ENCODE measurements at places on chromosomes 12 and 14. TPM values are rescaled to one million over a fixed set of nuclear protein-coding genes. Genes with fewer than 3 reads are reported as not detected.

DNA sequence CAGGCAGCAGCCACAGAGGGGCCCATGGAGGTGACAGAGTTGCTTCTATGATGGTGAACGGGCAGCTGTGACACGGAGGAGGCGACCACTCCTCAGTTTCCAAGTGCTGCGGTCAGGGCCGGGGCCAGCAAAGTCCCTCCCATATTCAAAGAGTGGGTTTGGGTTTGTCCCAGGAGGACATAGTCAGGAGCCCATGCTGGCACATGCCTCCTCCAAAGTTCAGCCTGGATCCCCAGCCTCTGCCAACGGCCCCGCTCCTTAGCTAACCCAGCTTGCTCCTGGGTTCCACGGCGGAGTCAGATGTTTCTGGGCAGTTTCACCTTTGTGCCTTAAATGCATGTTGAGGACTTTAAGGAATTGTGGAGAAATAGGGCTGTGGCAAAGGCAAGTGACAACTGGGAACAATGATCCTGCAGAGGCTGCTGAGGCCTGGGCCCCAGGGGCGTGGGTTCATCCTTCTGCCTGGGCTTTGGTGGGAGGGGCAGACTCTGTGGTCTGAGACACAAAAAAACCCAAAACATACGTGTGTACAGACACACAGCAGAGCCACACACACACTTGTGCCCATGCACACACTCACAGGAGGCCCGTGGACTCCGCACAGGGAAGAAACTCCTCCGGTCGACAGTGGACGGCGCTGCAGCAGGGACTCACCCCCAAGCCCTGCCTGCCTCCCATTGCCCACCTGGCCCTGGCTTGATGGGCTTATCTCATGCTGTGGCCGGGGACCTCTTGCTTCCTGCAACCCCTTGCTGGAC is 399.4 kb downstream of the TMEM121 start:
- peak; percentile 36 for DNase-seq

GRCh38 chr12:64840949-64841717 is 16.7 kb downstream of the TBC1D30 start:
- DNase-seq, result no peak

- DNase-seq, result peak; percentile 50
Observed at GRCh38 chr12:90896164-90896563, 58.8 kb downstream of the CCER1 start.

DNA sequence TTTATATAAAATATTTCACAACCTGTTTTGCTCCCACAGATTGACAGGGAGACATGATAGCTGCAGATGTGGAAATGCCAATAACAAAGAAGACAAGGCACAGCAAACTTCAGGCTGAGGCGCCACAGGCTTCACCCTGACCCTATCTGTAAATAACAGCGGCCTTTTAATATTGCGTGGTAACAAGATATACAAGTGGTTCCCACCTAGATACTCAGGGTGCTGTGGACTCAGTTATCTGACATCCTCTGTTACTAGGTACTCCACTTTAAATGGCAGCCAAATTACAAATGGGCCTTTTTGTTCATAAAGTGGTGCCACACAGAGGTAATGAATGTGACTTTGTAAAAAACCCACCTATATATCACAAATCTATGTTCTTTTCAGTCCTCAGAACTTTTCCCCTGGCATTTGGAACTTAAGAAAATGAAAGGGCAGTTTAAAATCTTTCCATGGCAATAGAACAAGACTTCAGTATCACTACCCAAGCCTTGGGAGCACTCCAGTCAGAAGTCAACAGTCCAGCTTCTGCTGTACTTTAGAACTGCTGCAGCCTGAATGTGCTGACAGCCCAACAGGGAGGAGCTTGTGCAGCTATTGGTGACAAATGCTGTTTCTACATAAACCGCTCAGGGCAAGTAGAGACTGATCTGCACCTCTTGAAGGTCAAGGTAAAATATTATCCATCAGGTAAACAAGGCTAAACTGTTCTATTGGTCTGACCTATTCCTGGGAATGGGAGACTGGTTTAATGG is 86.2 kb upstream of the DCD start:
- no peak for DNase-seq

DNA sequence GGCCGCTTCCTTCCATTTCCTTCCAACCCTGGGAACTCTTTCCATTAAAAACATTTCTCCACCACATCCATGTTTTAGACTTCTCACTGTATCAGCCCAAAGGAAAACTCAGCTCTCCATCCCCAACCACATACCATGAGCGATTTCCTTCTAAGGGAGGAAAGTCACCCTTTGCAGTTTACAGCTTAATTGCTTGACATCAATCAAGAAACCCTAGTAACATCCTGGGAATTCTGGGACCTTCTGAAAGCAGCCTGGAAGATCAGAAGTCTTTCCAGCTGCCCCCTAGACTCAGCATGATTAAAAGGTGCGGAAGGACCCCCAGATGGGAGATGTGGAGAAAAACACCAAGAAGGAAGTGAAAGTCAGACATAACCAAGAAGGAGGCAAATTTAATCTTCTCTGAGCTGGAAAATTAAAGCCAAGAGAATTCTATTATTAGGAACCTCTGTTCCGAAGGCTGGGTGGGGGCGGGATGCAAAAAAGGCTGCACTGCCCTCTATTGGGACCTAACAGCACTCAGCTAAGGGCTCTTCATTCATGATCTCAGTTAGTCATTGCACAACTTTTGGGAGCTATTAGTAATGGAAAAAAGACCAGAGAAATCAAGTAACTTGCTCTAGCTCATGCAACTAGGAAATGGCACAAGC is 73.3 kb upstream of the PLXNC1 start:
- peak; percentile 93 for DNase-seq

- no peak for DNase-seq
Observed at GRCh38 chr12:90832427-90832826, 122.5 kb downstream of the CCER1 start.

DNA sequence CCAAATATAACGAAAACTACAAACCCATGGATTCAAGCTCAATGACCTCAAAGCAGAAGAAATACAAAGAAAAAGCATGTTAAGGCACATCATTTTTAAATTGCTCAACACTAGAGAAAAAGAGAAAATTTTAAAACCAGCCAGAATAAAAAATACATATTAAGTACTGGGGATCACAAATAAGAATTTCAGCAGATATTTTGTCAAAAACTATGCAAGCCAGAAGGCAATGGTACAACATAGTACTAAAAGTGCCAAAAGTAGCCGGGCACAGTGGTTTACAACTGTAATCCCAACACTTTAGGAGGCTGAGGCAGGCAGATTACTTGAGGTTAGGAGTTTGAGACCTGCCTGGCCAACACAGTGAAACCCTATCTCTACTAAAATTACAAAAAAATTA is 10.2 kb downstream of the SGPP1 start:
- DNase-seq, result peak; percentile 67

DNA sequence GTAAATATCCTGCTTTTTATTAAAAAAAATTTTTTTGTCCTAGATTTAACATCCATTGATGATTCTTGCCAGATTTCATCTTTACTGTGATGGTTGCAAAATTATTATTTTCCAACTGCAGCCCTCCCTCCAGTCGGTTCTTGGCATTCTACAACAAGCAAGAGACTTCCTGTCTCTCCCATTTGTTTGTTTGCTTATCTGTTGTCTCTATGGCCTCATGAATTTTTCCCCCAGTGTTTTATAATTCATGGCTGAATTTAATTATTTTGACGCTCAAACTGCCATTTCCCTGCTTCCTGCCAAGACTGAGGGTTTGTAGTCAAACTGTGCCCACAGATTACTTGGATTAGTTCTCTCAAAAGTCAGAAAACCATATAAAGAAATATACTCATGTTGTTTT is 25.9 kb downstream of the CGRRF1 start:
- no peak for DNase-seq

DNA sequence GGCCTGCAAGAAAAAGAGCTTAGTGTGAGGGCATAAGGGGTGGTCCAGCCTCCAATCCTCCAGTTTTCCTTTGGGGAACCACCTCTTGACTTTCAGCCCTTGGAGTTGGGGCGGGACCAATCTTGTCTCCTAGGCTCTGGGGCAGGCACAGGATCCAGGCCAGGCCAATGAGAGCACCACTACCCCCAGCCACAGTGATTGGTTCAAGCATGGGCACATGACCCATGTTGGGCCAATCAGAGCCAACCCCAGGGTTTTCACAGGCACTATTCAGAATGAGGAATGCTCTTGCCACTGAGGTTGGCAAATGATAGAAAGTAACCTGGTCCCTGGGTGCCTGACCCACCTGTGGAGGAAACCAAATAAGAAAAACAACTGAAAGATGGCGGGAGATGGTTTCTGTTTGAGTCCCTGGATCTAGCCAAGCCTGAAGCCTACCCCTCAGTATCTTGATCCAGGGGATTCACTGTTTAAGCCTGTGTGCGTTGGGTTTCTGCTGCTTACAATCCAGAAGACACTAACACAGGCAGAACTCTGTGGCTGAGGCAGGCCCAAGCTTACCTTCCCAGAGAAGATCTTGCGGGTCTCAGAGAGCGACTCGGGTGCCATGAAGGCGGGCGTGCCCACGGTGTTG is 42.9 kb downstream of the P2RX4 start:
- DNase-seq, result no peak

GRCh38 chr14:102922490-102923200 is at the start of gene AMN:
Gene AMN, plus strand, starts transcription at chr14:102922663. Its CDS starts 26 bp downstream, at chr14:102922689.
- peak; percentile 85 for DNase-seq

GRCh38 chr14:24481622-24482324 is 26.3 kb downstream of the CMA1 start:
- peak; percentile 91 for DNase-seq

- DNase-seq, result no peak
Observed at GRCh38 chr12:26029736-26030022, 71.2 kb downstream of the RASSF8 start.

The FGF6 gene
- total RNA-seq, result not detected

The TROAP gene
- total RNA-seq, result 2.5 TPM
